Regular cardiac myocyte (primary cell): ENCODE measurements at places on chromosomes 3 and 15. TPM values are rescaled to one million over a fixed set of nuclear protein-coding genes. Genes with fewer than 3 reads are reported as not detected.

Gene VWA5B2
- not detected in 2 replicates for total RNA-seq

Gene SNTN
- not detected in 2 replicates for total RNA-seq

Gene MAPK6
- 62.9 and 78.4 TPM in 2 replicates for total RNA-seq

Gene CAND2
- total RNA-seq = 1.3 and 4.2 TPM in 2 replicates
